ENCODE measurements at places on chromosomes 7 and 10.
A peak's percentile ranks its signal among the peaks of the same experiment; 100 is the strongest.

DNA sequence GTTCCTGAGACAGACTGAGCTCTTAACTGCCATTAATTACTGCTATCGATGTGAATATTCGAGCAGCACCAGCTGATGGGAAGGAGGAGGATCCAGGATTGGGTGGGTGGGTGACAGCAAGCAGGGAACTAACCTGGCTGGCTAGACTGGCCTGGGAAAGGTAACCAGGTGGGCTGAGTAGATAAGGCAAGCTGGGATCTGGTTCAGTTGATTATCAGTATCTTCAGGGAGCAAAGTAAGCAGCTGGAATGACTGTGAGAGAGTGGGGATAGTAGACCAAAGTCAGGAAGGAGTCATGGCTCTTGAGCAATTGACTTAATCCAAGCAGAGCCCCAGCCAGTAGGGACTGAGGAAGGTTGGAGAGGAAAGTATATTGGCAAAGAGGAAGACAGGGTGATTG is 46.9 kb upstream of the KMT2E start:
- no peak for DNase-seq

DNA sequence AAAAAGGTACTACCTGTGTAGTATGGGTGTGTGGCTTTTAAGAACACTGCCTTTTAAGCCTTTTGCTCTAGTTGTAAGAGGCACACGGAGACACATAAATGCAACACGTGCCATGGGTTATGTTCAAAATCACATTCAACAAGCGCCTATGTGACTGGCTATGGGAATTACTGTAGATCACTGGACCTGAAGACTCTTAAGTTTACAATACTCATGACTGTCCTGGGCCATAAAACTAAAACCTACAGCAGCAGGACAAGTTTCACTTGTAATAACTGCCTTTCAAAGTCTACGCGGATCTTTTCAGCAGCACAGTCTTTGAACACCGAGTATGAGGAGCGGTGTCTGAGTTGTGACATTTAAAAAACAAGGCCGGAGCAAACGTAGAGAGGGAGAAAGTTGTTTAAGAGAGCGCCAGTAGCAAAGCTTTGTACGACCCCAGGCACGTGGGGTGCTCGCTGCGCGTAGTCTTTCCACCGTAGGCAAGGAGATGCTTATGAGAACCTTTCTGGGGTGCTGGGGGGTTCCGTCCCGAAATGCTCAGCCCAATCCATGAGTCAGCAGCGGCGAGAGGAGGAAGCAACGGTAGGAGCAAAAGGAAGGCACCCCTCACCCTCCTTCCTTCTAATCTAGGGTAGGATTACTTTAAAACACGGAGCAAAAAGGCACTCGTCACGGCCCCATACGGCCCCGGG is 662 bp downstream of the DNAJC2 start:
- peak; percentile 23 for DNase-seq

DNA sequence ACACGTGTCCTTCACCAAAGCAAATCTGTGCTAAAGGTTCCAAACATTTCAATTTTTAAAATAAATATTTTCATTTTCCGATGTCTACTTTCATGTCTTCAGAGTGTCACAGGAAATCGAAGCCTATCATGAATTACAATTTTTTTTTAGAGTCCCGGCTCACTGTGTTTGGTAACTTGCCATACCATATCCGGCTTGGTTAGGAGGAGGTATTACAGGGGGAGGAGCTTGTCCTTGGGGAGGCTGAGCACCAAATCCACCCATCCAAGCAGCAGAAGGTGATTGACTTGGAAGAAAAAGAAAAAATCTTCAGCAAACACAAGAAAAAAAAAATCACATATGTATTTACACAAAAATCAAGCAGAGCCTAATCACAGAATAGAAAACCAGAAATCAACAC is 21.3 kb downstream of the TIAL1 start:
- DNase-seq: peak; percentile 6

DNA sequence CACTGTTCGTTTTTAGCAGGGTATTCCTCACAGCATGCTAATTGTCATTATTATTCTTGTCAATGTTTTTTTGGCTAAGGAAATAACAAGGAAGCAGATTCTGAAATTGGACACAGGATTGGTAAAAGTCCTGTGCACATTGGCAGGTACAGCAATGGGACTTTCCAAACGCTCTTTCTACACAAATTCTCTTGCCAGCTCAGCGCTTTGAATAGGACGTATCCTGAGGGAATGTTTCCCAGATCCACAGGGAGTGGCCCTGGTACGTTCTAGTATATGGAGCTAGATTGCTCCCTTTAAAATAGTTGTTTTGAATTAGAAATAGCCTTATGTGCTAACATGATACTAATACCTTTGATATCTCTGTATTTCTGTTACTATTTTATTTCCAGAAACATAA is 82.8 kb upstream of the GRB10 start:
- DNase-seq: no peak

GRCh38 chr7:55527307-55527706 is 45.0 kb downstream of the VOPP1 start:
- DNase-seq: no peak

DNA sequence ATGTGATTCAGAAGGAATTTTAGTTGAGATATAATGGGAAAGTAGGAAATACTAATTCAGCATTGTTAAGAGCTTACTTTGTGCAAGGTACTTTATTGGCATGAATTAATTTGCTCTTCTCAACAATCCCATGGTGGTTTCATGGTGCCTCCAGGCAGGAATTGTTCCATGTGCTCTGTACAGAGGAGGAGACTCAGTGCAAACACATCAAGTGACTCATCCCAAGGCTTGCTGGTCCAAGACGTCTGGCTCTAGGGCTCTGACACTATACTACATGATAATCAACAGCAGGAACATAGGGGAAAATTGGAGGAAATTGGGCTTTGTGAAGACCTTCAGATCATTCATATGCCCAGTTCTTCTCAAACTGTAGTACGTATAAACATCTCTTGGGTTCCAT is 66.5 kb upstream of the PRKG1 start:
- DNase-seq: no peak

- DNase-seq: no peak
Measured at GRCh38 chr7:40786909-40787308, 652.1 kb downstream of the SUGCT start.

DNA sequence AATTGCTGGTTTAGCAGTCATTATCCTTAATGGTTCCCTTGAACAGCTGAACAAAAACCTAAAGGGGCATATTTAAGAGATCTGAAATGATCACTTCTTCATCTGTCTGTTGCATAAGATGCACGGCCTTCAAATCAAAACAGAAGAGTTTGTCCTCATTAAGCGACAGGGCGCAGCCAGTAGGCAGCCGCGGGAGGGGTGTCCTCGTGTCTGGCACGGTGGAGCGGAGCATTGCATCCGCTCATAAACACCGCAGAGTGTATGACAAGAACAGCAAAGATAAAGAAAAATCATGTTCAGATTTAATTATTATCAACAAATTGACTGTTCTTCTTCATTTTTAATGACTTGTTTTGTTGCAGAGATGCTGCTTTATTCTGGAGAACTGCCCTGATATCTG is 255.6 kb upstream of the ADARB2 start:
- DNase-seq: no peak

DNA sequence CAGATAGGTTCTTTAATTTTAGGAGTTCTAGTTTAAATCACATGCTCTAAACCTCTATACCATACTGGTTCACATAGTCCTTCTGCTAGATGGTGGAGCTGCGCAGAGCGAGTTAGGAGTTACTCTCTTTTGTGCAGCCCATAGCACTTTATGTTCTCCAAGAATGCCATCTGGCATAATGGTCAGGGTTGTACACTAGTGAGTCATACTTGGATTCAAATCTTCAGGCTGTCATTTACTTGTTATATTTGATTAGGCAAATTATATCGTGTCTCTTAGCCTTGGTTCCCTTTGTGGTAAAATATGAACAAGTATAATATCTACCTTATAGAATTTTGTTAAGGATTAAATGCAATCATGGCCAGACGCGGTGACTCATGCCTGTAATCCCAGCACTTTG is 1078.3 kb downstream of the NRG3 start:
- no peak for DNase-seq

- DNase-seq: no peak
Measured at GRCh38 chr7:75534727-75535307, 42.7 kb downstream of the SPDYE5 start.

DNA sequence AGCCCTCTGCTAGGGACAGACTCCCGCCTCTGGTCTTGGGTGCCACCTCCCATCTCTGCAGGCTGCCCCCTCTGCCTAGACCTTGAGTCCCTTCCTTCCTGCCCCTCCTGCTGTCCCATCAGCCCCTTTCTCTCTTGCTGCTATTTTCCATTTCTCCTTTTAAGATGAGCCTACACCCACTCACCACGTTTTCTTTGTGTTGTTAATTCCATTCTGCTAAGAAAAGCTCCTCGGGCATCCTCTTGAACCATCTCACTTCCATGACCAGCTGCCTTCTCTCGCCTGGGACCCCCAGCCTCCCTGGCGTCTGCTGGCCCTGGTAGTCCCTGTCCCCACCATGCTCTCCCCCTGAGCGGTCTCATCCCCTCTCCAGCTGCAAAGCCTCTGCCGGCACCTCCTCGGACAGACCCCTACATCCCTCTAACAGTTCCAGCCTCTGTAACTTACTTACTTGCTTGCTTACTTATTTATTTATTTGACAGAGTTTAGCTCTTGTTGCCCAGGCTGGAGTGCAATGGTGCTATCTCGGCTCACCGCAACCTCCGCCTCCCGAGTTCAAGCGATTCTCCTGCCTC is 95.8 kb upstream of the SH2B2 start:
- DNase-seq: no peak

DNA sequence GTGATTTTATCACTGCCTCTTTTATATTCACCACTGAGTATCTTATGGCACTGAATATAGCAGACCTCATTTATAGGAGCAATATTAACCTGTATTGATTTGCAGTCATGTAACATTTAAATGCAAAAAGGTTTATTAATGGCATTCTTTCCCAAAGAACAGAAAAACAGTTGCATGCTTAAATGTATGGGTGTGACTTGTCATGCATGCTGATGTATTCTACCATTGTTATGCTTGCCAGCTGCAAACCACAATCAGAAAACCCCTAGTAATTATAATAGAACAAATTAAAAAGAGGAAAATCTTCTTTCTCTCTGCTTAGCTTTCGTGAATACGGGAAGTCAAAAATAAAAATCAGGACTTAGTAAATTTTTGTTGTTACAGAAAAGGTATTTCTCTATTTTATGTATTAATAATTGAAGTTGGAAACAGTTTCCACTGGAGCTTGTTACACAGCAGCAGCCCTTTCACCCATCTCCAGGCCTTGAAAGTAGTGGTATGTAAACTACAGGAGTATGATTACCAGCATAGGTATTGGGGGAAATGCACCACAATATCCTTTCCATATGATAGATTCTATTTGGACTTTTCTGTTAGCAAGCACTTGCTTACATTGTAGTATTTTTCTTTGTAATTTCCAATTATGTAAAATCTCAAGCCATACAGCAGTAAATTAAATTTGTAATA is 147.4 kb upstream of the TEX47 start:
- no peak for DNase-seq

DNA sequence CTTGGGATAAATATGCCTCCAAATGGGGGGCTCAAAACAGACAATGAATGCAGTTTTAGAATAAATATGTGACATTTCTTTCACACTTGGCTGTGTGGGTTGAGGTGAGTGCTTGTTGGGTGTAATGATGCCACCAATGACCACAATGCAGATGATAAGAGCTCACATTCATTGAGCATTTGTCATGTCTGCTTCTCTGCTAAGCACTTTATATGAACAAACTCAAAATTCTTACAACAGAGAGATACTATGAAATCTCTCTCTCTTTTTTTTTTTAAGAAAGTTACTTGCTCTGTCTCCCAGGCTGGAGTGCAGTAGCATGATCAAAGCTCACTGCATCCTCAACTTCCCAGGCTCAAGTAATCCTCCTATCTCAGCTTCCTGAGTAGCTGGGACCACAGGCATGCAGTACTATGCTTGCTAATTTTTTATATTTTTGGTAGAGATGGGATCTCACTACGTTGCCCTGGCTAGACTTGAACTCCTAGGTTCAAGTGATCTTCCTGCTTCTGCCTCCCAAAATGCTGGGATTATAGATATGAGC is 185.4 kb downstream of the JCAD start:
- DNase-seq: no peak

DNA sequence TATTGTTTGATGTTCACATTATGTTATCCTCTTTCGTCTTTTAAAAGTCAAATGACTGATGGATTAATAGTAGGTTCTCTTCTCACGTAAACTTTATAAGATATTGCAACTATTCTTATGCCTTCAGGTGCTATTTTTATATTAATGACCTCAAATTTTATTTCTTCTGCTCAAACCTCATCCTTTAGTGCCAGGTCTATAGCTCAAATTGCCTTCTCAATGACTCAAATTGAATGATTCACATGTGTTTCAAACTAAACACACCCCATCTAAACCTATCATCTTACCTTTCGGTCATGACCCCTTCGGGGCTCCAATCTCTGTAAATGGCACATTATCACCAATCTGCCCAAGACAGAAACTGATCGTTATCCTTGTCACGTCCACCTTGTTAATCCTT is 22.0 kb upstream of the LIPF start:
- no peak for DNase-seq

DNA sequence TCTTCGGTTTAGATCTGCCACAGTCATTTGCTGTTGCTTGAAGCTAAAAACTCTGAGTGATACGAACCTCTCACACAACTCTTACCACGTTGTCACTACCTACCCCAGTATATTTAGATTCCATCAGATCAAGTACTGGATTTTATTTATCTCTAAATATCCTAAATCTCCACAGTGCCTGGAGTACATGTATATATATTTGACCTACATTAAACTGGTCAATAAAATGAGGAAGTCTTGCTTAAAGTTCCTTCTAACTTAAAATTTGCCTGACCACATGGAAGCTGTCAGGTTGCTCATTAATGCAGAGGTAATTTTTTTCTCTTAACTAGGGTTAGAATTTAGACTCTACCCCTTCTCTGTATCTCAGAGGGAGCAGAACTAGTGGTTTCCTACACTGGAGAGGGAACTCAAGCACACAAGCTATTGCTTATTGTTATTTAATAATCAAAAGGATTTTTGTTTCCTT is 3.1 kb upstream of the MACC1 start:
- no peak for DNase-seq

DNA sequence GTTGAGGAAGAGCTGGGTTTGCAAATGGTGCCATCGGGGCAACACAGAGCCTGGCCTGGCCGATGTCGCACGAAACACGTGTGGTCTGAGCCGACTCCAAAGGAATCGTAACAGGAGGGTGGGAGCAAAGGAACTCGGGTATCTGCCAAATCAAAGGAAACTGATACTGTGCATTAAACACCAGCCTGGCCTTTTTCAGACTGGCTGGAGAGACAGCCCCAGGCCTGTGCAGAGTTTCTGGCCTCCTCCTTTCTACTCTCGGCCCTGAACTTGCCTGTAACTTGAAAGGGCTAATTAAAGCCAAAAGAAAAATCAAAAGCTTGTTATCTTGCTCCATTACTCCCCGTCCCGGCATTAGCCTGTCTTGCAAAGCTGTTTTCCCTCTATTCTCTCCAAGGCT is 71.4 kb downstream of the PLXNA4 start:
- DNase-seq: no peak

DNA sequence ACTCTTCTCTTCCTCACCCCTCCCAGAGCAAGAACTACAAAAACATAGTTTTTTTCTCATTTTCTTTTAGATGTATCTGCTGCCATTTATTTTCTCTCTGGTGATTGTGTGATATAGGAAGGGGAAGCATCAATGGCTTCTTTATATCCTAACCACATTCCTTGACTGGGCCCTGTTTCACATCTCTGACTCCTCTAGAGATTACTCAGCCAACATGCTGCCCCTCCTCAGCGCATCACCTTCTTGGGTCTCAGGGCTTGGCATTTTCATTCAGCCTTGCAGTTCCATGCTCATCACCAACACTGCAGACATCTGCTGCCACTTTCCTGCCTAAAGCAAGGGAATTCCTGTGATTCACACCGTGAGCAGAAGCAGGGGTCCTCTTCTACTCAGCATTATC is 705.5 kb downstream of the AUTS2 start:
- no peak for DNase-seq

- DNase-seq: no peak
Measured at GRCh38 chr10:63651864-63652263, 130.7 kb downstream of the REEP3 start.

Data from activated effector memory CD4-positive, alpha-beta T cell treated with Interleukin-2 at 50 U/mL for 16 hours (primary cell).